Ecto neural progenitor cell (in vitro differentiated cells): ENCODE measurements at places on chromosomes 11 and 22.

DNA sequence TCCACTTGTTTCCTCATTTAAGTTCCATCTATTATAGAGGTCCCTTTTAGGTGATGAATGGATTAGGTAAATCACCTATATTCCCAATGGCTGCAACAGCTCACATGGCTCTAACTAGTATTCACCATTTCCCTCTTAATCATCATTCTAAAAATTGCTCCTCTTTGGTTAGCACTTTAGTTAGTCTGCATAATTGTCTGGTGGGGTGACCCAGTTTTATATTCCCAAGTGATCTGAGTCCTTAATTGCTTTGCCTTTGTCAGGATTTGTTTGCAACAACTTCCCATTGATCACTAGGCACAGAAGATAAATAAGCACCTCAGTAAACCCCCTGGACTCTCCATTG lies 395.2 kb downstream of the RAB38 start:
- DNase-seq = no peak

DNA sequence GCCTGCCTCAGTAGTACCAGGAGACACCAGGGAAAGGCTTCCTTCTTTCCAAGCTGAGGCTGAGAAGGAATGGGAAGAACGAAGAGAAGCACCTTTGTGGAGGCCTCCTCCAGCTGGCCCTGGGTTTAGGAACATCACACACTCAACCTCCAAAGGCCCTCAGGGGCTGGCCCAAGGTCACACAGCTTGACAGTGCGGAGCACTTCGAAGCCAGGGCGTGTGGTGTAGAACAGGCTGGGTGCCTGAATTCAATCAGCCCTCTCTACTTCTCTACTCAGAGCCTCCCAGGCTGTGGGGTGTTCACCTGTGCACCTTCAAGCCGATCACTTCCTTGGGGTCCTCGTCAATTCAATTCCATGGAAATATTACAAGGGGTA lies 727 bp upstream of the CSDC2 start:
- DNase-seq = no peak

DNA sequence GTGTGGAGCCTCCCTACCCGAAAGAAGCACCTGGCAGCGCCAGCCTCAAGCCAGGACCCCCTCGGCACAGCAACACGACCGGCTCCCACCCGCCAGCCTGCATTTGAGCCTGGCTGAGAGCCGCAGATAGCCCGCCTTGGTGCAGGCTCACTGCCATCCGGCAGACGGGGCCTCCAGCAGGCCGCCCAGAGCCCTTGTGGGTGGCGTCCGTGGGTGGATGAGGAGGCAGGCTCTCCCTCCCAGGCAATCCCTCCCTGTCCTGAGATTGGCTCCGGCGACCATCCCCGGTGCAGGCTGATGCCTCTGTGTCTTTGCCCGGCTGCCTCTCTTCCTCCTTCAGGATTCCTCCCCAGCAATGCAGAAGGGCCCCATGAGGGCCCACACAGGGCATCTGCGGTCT lies 1527.9 kb downstream of the BRD1 start:
- no peak for DNase-seq

DNA sequence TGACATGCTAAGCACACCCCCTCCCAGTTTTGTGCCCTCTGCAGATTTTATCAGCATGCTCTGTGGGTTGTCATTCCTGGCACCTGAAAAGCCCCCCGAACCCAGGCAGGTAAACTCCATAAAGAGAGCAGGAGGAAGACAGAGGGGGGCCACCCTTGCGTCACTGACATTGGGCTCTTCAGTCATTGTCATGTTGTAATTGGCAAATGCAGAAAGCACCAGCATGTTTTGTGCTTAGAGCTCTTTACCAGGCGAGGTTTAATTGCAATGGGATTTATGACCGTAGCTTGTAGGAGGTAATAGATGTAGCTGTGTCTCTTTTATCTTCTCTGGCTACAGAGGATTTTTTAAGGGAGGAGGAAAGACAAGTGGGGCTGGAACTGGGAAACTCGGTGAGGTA lies 201.7 kb downstream of the GRIK4 start:
- DNase-seq = no peak

GRCh38 chr11:3674189-3674588 lies 3.0 kb upstream of the CHRNA10 start:
- no peak for DNase-seq

DNA sequence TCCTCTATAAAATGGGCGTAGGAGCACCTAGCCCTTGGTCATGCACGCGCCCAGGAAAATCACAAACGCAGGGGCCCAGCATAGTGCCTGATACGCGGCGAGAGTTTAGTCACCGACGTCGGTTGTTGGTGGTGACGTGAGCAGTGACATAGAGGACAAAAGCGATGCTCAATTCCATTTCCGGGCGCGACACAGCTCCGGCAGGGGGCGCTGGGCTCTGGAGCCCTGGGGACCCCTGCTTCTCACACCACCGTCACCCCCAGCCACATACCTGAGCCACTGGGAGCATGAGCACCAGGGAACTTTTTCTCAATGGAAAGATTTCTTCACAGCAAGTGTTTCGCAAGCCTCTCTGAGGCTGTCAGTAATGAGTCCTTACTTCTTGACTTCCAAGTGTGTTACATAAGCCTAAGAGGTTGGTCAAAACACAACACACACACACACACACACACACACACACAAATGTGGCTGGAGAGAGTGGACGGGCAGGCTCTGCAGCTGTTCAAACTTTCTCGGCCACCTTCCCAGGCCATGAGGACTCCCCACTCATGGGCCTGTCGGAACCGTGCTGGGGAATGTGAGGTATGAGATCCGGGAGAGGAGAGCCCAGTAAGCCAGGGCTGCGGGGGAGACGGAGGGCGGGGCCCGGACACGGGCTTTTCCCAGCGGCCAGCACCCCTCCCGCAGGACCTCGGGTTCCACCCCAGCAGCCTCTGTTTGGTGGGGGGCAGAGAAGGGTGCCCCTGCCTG lies 36.9 kb upstream of the LINC01488 start:
- DNase-seq = peak; percentile 77

DNA sequence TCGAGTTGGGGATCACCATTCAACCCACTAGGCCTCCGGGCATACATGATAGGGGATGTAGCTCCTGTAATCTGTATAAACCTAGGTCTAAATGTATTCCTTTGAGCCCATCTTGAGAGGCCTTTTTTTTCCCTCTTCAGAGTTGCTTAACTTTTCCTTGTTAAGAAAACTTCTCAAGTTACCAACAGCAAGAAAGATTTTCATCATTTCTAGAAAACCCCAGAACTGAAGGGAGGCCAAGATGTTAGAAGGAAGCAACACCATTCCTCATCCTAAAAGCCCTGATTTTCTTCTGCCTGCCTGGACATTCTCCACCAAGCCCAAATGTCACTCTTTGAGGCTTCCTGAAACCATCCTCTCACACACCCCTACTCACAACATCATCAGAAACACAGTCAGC lies 79.4 kb downstream of the TMPRSS5 start:
- no peak for DNase-seq

DNA sequence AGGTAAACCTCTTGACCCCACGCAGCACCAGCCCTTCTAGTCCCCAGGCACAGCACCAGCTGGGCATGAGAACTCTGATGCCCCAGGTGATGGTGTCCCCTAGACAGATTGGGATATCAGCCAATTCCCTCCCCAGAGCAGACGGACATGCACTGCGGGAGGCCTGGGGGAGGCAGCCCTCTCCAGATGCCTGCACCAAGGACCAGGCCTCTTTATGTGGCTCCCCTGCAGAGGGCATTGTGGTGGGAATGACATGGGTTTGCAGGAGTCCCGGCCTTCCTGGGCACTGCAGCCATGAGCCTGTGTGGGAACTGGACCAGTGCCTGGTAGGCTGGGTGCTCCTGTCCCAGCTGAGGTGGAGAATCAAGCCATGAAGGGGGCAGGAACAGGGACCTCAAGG lies 25.9 kb downstream of the PPM1F start:
- DNase-seq = no peak

DNA sequence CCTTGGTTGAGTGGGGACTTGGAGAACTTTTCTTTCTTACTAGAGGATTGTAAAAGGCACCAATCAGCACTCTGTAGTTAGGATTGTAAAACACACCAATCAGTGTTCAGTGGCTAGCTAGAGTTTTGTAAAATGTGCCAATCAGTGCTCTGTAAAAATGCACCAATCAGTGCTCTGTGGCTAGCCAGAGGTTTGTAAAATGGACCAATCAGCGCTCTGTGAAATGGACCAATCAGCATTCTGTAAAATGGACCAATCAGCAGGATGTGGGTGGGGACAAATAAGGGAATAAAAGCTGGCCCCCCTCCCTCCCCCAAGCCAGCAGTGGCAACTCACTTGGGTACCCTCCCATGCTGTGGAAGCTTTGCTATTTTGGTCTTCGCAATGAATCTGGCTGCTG lies 5.5 kb upstream of the DRG1 start:
- DNase-seq = no peak

- no peak for DNase-seq
Measured at GRCh38 chr11:95308512-95309035, 77.6 kb upstream of the SESN3 start.

GRCh38 chr11:134537941-134538340 lies 125.9 kb upstream of the B3GAT1 start:
- no peak for DNase-seq
